Mammary epithelial cell (primary cell): ENCODE measurements at places on chromosomes 4 and X.

- no peak for DNase-seq
Measured at GRCh38 chr4:5996641-5997040, 21.6 kb downstream of the C4orf50 start.

- no peak for DNase-seq
Measured at GRCh38 chr4:140028676-140029517, 125.1 kb downstream of the MAML3 start.

GRCh38 chr4:59058543-59058942 is 1948.4 kb upstream of the IGFBP7 start:
- no peak for DNase-seq

- DNase-seq: no peak
Measured at GRCh38 chr4:84151574-84151973, 347.5 kb downstream of the NKX6-1 start.

DNA sequence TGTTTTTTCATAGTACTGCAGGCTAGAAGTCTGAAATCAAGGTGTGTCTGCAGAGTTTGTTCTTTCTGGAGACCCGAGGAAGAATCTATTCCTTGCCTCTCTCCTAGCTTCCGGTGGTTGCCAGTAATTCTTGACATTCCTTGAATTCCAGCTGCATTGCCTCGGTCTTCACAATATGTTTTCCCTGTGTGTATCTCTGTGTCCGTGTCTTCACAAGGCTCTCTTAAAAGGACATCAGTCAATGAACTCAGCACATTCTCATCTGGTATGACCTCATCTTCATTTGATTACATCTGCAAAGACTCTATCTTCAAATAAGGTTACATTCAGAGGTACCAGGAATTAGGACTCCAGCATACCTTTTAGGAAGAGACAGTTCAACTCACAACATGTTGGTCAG is 163.4 kb downstream of the BANK1 start:
- peak; percentile 27 for DNase-seq

DNA sequence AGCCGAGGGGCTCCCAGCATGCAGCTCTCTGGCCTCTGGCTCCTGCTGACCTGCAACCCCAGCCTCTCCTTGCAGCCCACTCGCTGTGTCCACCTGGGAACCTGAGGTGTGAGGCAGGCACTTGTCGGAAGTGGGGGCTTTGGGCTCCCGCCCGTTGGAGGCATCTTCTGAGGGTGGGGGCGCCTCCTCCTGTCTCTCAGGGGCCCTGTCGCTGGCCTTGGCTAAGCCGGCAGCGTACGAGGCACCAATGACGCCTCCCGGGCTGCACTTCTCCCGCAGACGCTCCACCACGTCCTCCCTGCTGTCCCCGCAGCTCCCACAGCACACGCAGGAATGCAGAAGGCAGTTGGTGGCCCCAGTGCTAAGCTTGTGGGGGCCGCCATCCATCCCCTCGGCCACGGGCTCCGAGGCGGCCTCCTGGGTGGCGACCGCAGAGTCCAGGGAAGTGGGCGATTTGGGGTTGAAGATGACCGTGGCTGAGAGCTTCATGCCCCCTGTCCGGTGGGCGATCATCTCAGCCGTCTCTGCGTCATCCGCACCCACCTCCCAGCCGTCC is 42.5 kb upstream of the MXD4 start:
- DNase-seq: no peak

GRCh38 chr4:159158985-159159384 is 56.1 kb downstream of the RAPGEF2 start:
- DNase-seq: no peak

DNA sequence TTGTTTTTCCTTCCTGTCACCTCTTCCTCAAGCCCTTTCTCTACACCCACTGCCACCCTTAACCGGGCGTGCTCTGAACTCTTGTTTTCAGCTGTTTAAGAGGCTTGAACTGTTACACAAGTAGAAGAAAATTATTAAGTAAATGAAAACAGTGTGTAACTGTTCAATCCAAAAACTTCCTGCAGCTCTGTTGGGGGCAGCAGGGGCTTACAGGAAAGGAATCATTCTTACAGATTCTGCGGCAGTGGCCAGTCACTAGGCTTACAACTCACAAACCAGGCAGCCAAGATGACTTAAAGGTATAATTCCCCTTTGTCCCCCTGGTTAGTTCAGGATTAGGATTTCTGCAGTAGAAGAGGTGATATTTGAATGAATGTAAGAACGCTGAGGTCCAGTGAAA is 70.2 kb upstream of the ETNPPL start:
- no peak for DNase-seq

GRCh38 chrX:107561468-107562215 is 66.7 kb upstream of the PRPS1 start:
- DNase-seq: no peak

GRCh38 chrX:10045327-10046000 is 78.3 kb downstream of the CLDN34 start:
- no peak for DNase-seq

DNA sequence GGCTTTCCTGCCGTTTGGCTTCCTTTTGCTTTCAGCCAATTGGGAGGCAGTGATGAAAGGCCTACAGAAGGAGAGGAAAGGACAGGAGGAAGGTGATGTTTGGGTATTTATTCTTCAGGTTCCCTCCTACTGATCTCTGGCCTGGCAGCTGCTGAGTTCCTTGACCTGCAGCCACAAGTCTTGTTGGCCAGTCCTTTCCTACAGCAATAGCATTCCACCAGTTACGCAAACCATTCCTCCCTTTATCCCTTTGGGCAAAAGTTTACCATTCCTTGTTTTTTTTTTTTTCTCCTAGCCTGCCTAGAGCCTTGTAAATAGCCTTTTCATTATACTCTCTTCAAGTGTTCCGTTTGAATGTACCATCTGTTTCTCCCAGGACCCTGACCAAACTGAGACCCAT is 198.1 kb upstream of the FTHL17 start:
- no peak for DNase-seq

GRCh38 chr4:53128706-53129357 is 237.0 kb downstream of the SCFD2 start:
- no peak for DNase-seq

DNA sequence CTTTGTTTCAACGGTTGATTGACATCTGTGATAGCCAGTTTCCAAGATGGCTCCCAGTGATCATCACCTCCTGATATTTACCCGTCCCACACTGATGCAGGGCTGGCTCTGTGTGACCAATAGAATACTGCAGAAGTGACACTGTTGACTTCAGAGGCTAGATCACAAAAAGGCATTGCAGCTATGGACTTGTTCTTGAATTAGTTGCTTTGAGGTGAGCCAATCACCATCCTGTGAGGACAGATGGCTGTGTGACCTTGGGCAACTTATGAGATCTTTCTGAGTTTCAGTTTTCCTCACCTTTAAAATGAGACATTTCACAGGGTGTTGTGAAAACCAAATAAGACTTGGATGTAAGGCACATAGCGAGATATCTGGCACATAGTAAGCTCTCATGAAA is 1.8 kb upstream of the GPR82 start:
- no peak for DNase-seq

DNA sequence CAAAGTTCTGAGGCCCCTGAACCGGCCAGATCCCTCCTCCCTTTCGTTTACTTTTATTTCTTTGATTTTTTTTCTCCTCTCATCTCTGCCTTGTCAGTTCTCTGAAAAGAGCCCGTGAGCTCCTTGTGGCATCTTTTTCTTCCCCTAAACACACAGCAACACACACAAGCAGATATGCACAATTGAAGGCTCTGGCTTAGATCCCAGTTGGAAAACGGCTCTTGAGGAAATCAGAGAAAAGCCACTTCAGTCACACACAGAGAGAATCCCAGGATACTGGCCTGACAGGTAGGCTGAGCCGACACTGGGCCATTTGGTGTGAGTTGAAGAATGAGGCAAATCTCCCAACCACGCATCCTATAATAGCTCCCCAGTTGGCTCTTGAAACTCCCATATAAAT is 12.9 kb downstream of the DIPK2B start:
- peak; percentile 1 for DNase-seq

DNA sequence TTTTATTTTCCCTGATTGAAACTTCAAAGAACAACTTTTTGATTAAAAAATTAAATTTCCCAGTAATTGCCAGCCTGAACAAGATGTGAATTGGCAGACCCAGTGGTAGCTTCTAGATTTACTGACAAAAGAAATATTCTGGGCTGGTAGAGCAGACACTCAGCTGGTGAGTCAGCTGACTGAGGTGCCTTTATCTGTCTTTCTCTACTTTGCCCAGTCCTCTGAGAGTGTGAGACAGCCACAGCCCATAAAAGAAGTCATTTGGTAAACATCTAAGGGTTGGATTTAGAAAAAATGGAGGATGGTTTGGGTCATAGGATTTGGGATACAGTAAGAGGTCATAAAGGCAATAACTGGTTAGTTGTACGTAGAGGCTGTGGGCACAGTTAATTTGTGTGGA is 54.5 kb downstream of the CCSER1 start:
- peak; percentile 2 for DNase-seq

DNA sequence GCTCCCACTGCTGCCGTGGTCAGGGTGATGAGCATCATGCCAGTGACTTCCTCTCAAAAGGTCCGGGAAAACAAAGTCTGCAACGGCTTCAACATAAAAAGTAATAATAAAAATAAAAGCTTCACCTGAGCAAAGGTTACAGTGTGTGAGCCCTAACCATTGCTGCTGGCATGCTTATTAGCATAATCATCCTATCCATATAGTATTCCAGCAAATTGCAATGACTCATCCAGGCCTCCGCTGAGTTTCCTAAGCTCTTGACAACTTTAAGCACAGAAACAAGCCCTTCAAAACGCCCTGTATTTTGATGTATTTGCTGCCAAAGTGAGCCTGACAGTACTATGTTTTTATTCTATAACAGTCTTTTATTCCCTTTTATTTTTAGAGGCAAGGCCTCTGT is 100.5 kb downstream of the AASDH start:
- no peak for DNase-seq

DNA sequence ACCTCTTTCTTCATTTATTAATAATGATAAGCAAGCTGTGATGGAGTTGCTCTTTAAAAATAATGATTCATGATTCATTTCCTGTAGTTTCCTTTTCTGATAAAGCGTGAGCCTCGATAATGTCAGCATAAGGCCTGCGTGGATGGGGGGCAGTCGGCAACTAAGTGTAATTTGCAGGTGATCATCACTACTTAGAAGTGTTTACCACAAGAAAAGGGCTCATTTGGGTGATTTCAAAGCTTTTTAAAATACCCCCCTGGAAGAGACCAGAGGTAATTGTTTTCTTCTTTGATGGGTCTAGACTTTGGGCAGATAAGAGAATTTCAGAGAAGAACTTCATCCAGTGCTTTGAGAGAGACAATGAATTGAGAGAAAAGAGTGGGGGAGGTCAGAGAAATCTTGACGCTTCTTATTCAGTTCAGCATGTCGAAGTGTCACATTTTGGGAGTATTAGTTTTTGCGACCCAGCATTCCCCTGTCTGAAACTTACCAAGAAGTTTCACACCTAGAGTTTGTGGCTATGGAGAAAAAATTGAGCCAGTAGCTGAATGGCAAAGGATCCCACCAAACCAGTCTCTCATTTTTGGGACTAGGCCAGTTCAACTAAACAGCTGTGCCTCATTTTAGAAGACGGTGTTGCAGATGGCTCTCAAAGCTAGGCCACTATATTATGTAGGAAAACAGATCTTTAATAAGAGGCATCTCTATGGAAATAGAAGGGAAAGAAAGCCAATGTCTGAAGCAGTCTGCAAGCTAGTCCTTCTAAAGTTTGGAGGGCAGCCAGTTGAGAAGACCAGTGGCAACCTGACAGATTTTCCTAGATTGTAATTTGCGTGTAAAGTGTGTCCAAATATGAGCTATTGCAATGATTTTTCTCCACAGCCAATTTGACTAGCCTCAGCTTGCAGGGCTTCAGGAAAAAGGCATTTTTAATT is 171.0 kb upstream of the PPP1R2C start:
- DNase-seq: no peak

- DNase-seq: no peak
Measured at GRCh38 chr4:142700531-142700930, 145.6 kb downstream of the INPP4B start.

GRCh38 chr4:150950657-150951288 is 64.3 kb downstream of the LRBA start:
- DNase-seq: peak; percentile 11

DNA sequence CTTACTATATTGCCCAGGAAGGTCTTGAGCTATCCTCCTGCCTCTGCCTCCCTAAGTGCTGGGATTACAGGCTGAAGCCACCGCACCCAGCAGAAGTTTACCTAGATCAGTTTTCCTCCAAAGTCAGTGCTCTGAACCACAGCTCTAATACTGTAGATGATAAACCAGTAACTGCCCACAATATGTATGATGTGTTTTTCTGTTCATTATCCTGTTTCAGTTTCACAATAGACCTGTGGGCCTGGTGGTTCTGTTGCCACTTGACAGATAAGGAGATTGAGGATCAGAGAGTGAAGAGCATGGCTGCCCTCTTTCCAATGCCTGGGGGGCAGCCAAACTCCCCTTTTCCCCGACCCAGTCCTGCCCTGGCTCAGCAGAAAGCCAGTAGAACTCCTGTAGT is 87.0 kb downstream of the EFNB1 start:
- DNase-seq: no peak

DNA sequence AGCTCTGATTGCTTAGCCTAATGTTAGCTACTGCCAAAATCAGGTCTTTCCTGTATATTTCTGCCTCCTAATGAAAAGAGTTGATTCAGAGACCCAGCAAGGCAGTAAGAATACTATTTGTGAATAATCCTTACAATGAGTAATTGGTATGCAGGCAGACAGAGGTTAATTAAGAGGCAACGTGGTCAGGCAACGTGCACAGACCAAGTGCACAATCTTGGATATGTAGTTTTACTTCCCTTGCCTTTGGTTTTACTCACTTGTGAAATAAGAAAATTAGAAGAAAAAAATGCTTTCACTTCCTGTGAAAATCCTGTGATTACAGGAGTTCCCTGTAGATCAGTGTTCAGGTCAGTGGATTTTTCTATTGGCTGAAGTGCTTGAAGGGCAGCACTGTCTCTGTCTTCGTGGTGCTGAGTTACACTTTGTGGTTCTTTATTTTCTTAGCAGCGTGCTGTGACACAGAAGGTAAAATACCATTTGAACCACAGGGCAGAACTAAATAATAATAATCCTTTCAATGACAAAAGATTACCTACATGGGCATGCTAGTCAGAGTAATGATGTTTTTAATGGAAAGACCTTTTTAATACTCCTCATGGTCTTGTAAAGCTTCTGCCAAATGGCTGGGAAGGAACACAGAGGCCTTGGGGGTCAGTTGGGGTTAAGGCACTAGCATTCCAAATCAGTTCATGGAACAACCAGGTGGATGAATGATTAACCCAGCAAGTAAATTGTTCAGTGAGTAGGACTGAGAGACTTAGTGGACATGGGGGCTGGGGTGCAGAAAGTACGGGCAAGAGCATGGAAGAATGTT is 430.9 kb downstream of the MAPK10 start:
- peak; percentile 72 for DNase-seq

GRCh38 chrX:57930051-57930450 is 19.8 kb upstream of the ZXDA start:
- peak; percentile 22 for DNase-seq

GRCh38 chr4:38582889-38583470 is 81.0 kb upstream of the KLF3 start:
- DNase-seq: peak; percentile 46

DNA sequence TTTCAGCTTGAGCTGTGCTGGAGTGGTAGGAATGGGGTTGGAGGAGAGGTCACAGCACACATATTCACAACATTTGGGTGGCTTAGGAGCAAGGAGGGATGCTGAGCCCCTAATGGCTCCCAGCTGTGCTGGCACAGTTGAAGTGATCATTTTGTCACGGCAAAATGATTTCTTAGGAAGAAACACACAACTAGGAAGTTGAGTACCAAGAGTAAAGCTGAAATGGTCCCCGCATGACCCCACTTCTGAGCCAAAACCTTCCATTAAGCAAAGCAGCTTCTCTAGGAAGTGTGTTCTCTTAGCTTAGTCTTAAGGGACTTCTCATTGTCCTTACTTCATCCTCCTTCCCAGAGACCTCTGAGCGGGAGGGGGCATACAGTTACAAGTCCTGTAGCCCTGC is 12.6 kb downstream of the CAPN6 start:
- DNase-seq: no peak
